Upper lobe of right lung (tissue), 1 donor: ENCODE measurements at places on chromosomes 7 and 10.
A peak's percentile ranks its signal among the peaks of the same experiment; 100 is the strongest.

GRCh38 chr10:49290131-49290530, 8.8 kb upstream of the C10orf71 start:
- no peak for DNase-seq

DNA sequence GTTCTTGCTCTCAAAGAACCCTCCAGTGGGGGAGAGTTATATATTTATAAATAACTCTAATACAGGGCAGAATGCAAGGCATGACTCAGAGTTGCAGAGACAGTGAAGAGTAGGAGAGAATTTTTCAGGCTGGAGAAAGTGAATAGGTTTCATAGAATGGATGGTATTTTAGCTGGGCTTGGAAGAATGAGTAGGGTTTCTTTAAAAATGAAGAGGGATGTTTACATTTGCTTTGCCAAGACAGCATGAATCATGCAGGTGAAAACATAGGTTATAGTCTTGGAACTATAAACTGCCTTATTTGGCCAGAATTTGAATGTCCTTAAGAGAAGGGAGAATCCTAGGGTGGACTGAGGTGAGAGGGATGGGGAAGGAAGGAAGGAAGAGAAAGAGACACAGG, 124.8 kb downstream of the CPED1 start:
- no peak for DNase-seq

DNA sequence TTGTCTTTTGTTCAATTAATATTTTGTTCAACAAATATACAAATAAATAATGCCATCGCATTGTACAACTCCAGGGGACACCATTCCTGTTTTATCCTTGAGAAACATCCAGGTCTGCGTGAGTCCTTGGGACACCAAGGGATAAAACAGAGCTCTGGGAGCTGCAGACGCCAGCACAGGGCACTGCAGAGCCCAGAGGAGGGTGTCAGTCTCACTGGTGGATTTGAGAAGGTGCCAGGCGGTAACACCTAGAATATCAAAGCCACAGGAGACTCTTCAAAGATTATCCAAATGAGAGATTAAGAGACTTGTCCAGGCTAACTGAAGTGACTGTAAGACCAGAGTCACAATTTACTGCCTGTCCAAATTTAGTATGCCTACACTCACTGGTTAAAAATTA, 55.3 kb downstream of the TEX36 start:
- no peak for DNase-seq

GRCh38 chr7:93835702-93836101, 54.9 kb downstream of the TFPI2 start:
- no peak for DNase-seq

DNA sequence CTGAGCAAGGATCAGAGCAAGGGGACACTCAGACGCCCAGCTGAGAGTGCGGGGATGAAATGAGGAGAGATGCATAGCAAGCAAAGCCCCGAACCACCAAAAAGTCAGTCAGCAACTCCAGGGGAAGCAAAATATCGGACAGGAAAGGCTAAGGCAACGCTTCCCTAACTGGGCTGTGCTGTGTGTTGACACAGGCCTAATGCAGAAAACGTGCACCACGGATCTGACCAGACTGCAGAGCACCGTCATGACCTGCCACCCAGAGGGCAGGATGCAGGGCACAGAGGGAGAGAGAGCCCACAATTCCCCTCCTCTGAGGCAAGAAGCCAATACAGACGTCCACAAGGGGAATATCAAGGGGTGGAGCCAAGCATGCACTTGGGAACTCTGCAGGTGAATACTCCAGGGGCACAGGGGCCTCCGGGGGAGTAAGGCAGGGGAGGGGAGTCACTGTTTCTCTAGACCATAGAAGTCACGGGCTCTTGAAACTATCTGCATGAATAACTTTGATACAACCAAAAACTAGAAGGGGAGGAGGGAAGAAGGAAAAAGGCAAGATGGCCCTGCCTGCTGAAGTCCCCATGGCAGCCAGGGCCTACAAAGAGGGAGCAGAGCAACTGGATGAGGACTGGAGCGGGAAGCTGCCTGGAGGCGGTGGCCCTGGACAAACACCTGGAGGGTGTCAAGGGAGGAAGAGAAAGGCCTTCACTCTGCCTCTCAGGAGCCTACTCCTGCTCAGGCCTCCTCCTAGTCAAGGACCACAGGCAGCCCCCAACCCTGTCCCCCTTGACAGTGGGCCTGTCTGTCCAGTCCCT, 26.2 kb downstream of the GRID1 start:
- peak; percentile 31 for DNase-seq
